ENCODE measurements at places on chromosomes 4 and X. TPM values are rescaled to one million over a fixed set of nuclear protein-coding genes. Genes with fewer than 3 reads are reported as not detected.
A peak's percentile ranks its signal among the peaks of the same experiment; 100 is the strongest.

The PLAC8 gene
- 1,006 TPM for total RNA-seq

The CT45A5 gene
- not detected for total RNA-seq

The BMPR1B gene
- total RNA-seq = 0.47 TPM

The STS gene
- 34.9 TPM for total RNA-seq

The VCX2 gene
- total RNA-seq = not detected

The OCIAD2 gene
- total RNA-seq = 164 TPM

- DNase-seq = no peak
Observed at GRCh38 chrX:134650701-134651100, 7.6 kb downstream of the PLAC1 start.

- DNase-seq = no peak
Observed at GRCh38 chr4:166017804-166018203, 144.8 kb downstream of the TLL1 start.

- DNase-seq = peak; percentile 38
Observed at GRCh38 chr4:155667568-155668511, 1.2 kb downstream of the GUCY1A1 start.

DNA sequence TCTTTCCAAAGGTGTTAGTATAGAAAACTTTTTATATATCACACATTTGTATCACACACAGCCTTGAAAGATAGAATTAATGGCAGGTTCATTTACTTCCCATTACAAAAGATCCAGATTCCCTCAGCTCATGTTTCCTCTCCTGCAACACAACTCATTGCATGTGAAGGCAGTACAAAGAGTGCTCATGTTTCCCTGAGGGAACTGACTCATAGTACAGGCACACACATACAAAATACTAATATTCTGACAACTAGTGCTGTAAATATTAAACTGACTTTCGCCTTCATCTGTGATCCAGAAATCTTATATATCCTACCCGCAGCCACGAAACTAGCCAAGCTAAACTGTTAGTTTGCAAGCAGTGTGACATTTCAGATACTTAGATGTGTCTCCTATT, 819.8 kb upstream of the PCDH7 start:
- DNase-seq = no peak

- DNase-seq = no peak
Observed at GRCh38 chrX:10327651-10328050, 170.9 kb downstream of the CLCN4 start.

DNA sequence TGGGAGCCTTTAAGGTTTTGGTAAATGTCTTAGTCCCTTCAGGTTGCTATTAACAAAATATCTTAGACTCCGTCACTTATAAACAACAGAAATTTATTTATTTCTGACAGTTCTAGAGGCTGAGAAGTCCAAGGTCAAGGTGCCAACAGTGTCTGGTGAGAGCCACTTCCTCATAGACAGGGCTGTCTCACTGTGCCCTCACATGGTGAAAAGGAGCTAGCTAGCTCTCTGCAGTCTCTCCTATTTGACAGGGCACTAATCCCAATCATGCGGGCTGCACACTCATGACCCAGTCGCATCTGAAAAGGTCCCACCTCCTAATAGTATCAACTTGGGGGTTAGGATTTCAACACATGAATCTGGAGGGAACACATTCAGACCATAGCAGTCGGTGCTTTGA, 63.4 kb upstream of the KLF3 start:
- no peak for DNase-seq

DNA sequence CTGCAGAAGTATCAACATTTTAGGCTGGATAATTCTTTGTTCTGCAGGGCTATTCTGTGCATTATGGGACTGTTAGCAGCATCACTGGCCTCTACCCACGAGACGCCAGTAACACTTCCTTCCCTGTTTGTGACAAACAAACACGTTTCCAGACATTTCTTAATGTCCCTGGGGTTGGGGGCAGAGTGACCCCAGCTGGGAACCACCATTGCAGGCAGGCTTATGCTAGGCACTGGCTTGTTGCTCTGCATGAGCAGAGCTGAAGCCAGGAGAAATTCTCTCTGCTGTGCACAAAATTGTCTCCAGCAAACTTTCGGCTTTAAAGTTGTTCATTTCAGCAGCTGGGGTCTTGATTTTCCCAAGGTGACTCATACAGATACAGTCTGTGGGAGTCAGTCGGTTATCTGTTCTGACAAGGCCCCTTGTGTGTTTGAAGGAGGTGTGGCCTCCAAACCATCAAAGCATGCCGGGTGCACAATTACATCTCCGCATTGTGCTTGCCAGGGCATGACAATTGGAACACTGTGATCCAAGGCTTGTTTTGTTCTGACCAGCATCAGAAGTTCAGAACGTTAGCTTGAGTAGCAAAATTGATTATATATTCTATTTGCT, 156.4 kb upstream of the BOD1L1 start:
- no peak for DNase-seq

DNA sequence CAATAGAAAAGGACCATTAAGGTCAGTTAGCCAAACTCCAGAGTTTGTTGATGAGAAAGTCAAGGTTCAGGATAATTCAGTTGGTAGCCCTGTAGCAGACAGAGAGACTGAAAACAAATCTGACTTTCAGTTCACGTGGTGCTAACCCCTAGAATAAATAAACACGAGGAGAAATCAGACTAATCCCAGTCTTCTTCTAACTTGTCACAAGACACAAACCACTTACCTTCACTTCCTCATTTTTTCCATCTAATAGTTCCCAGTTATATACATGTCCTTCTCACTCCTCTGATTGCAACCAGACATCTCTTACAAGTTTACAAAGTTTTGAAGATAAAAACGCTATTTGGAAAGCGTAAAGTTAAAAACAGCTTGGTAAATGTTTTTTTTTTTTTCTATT, 7.7 kb downstream of the TLR7 start:
- DNase-seq = no peak

DNA sequence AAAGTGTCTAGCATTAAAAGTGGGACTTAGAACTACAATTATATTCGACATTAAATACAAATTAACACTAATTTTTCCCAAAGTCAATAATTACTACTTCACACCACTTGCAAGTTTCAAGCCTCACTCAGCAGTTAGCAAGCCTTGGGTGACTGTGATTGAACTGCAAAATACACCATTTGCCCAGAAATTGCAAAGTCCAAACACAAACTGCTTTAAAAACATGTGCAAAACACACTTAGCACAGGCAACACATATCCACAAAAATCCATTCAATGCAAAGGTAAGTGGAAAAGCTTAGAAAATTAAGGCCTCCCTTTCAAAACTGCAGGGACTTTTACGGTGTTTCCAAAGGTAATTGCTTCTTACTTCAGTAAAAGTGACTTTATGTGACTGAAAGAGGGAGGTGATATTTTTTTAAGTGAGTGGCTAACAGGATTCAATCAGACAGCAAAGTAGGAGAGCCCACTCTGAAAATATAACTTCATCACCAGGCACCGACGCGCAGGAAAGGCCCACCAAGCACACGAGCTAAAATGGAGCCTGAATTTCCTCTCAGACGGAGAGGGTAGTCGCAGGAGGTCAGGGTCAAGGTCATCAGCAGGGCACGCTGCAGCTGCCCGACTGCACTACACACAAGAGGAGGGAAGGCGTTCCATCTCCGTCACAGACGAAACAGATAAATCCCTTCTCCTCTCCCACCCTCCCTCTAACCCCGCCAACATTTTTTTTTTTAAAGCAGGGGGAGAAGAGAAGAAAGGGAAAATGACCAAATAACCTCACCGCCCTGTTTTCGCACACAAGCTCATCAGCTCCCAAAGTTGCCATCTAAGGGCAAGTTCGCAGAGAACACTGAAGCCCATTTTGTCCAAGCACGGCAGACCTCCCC, 3.1 kb downstream of the ZNF827 start:
- DNase-seq = peak; percentile 53

DNA sequence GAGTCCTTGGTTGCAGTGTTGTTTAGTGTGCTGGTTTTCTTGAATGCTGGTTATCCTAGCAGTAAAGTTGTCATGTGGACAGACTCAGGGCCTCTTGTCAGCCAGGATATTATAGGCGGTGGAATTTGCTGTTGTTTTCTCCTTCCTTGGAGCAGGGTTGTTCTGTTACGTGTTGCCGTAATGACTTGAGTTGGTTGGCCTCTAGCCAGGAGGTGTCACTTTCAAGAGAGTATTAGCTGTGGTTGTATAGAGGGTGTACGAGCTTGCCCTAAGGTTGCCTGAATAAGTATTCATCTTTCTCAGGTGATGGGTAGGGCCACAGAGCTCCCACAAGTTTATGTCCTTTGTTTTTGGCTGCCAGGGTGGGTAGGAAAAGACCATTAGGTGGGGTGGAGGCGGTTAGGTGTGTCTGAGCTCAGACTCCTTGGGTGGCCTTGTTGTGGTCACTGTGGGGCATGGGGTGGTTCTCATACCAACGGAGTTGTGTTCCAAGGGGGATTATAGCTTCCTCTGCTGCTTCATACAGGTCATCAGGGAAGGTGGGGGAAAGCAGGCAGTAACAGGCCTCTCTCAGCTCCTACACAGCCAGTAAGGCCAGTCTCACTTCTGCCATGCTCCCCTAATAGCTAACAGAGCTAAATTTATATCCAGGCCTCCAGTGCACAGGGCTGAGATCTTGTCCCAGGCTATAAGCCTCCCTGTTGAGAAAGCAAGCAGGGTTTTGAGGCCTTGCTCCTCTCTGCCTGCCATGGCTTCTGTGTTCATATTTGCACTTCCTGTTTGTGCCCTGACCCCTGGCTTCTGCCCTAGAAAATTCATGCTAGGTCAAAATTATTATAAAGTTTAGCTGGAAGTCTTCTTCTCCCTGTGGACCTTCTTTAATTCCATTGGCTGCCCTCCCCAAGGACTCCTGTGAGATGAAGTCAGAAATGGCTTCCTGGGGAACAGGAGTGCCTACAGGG, 594.7 kb downstream of the RAPGEF2 start:
- DNase-seq = no peak

DNA sequence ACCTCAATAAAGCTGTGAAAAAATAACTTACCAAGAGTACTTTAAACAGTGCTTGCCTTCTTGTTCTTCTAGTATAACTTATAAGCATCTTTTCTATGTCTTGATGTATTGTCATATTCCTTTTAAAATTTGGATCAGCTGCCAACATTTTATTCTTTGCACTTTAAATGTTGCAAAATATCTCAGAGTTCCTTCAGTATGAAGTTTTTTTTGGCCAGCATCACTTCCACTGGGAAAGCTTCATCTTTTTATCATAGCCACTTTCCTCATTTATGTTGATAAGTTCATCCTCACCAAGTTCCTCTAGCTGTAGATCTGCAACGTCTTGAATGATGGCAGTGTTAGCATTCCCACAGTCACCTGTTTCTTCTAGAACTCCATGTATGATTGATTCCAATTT, 24.2 kb downstream of the CXorf58 start:
- DNase-seq = no peak

DNA sequence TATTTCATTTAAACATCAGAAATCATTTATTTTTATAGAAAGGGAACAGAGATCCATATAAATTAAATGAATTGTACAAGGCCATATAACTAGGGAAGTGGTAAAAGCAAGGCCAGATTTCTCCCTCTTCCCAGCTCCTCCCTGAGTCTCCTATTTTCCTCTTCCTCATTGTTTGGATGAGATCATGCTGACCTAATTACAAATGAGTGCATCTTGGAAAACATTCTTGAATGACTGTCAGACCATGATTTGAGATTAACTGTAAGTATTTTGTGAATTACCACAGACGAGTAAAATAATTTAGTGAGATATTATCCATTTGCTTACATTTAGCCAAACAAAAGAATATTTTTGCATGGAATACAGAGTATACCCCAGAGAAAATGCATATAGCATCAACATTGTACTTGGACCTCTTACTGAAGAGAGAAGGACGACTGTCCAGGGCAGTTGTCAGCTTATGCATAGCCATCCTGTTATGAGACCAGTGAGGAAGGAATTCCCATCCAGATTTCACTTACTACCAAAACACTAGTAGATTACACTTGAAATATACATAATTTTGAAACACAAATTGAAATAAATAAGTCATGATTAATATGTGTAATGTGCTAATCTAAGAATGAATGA, 47.3 kb downstream of the SLAIN2 start:
- DNase-seq = no peak

All from left colon (tissue), 2 donors.